GF-D8 (cell line): ENCODE measurements at places on chromosomes 2 and 18.

- no peak for DNase-seq
These were observed 46.5 kb downstream of the DPP10 start for GRCh38 chr2:114488841-114489530.

DNA sequence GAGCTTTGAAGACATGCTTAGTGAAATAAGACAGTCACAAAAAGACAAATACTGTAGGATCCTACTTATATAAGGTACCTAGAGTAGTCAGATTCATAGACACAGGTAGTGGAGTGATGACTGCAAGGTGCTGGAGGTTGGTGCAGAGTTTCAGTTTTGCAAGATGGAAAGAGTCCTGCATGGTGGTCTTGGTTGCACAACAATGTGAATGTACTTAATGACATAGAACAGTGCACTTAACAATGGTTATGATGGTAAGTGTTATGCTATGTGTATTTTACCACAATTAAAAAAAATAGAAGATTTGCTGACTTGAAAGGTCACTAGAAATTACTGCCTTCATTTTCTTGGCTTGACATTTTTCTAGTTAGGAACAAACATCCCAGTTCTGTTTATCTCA is 9.5 kb downstream of the CERS6 start:
- DNase-seq: no peak

- no peak for DNase-seq
These were observed 16.7 kb downstream of the WIPF1 start for GRCh38 chr2:174580951-174581350.

DNA sequence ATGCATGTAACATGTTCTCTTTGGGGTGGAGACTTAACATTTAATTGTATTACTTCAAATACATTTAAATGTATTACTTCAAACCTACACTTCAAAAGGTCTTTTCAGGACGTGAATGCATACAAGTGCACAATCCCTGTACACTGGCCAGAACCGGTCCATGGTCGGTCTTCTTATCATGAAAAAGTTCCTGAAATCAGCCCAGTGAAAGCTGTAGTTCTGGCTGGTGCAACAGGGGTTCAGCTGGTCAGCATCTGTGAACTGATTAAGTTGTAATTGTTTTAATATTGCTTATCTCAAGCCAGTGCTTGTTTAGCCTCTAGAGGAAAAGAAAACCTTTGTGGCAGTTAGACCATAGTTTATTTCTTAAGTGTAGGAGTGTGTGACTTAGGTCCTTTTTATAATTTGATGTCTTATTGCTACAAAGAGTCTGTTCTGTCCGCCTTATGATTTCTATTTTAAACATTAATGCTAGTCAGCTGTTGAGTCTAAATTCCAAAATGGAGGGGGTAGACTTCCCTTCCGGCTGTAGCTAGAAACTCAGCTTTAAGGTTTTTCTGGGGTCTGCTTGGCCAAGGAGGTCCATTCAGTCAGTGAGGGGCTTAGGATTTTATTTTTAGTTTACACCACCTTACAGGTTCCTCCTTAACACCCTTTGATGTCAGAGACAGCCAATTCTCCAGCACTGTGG is 768 bp upstream of the CYBRD1 start:
- DNase-seq: no peak

- DNase-seq: no peak
These were observed 11.5 kb upstream of the RNF144A start for GRCh38 chr2:6905668-6906067.

- no peak for DNase-seq
These were observed 28.4 kb downstream of the ACYP2 start for GRCh38 chr2:54143780-54144179.

GRCh38 chr2:869357-869871 is 81.2 kb upstream of the SNTG2 start:
- no peak for DNase-seq

DNA sequence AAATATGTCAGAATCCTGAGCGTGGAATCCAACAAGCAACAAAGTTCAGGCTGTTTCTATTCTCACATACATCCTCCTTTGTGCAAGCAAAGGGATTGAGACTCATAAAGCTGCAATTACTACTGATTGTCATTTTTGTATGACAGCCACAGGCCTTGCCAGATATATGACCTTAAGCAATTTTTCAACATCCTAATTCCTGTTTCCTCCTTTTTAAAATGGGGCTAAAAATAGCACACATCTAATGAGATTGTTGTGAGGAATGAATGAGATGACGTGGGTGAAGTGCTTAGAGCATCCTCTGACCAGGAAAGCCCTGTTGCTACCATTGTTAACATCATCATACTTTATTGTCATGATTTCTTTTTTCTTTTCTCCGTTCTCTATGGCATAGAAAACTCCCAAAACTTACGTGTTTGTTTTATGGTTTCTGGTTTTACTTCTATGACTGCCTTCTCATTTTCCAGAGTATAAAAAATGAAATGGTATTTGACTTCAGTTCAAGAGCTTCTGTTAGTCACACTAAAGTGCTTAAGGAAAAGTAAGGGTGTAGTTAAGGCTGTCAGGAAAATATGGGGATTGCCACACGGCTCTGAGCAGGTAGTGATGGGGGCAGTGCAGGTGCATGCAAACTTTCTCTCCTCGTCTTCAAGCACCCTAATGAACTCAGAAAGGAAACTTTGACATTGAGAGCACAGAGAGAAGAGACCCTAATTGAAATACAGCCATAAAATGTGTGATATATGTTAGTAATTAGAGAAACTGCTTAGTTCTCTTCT is 590.6 kb upstream of the NETO1 start:
- DNase-seq: no peak
